ENCODE measurements at places on chromosomes 2 and 18.

- DNase-seq = peak; percentile 43
Measured at GRCh38 chr18:7116001-7116730, 1.4 kb downstream of the LAMA1 start.

GRCh38 chr2:164479460-164479859, 141.8 kb downstream of the GRB14 start:
- peak; percentile 35 for DNase-seq

- DNase-seq = no peak
Measured at GRCh38 chr2:68250196-68250595, 2.1 kb downstream of the PPP3R1 start.

GRCh38 chr2:61214171-61214570, 52.2 kb downstream of the C2orf74 start:
- DNase-seq = no peak

DNA sequence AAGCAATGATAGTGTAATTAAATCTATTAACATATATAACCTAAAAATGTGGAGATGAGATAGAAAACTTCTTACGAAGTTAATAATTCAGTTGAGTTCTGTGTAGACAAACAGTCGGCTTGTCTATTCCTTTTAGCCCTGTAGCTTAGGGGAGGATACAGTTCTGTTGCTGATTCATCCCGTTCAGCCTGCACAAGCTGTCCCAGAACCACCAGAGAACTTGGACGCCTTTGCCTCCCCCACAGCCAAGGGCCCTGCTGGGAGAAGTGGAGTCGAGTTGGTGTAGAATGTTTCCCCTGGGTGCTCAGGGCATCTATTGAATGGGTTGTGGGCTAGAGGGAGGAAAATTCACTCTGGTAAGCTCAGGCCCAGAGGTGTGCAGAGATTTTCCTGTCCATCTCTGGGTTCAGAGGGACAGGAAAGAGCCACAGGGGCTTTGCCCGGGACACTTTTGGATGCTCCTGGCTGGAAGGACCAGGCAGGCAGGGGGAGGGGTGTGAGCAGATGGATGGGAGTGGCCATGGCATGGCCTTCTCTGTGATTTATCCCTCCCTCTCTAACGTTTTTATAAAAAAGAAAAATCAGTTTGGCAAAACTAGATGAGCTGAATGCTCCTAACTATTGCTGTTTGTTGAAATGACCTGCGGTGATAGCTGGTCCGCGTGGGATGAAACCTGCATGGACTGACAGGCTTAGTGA, 42.8 kb upstream of the GALR1 start:
- peak; percentile 69 for DNase-seq

DNA sequence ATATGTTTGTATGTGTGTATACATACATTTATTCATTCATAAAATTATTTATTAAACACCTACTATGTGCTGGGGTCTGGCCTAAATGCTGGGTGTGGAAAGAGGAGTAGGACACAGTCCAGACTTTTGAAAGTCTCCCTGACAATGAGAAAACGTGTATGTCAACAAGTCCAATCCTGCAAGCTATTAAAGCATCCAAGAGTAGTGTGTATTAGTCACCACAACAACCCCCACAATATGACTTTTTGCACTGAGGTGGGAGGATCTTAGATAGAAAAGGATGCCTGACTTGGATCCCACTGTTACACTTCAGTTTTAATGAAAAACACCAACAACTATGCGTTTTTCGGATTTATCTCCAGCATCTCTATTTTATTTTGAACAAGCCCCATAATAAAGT, 446.4 kb downstream of the EPHA4 start:
- DNase-seq = no peak

- no peak for DNase-seq
Measured at GRCh38 chr2:171201271-171201670, 40.6 kb upstream of the TLK1 start.

GRCh38 chr2:109437325-109438090, 176.3 kb downstream of the SEPTIN10 start:
- DNase-seq = no peak

All from kidney glomerular epithelial cell (primary cell).